Mesenteric fat pad (tissue), 1 donor: ENCODE measurements at places on chromosomes 2 and 18. TPM values are rescaled to one million over a fixed set of nuclear protein-coding genes. Genes with fewer than 3 reads are reported as not detected.

The LOXL3 gene
- 8.2 TPM for total RNA-seq

The MALT1 gene
- 17.3 TPM for total RNA-seq

The C2orf72 gene
- not detected for total RNA-seq

The SDC1 gene
- total RNA-seq, result 2.3 TPM

The CYP27C1 gene
- total RNA-seq, result 1.1 TPM

The AP1S3 gene
- 0.61 TPM for total RNA-seq

The AOX1 gene
- 220 TPM for total RNA-seq

DNA sequence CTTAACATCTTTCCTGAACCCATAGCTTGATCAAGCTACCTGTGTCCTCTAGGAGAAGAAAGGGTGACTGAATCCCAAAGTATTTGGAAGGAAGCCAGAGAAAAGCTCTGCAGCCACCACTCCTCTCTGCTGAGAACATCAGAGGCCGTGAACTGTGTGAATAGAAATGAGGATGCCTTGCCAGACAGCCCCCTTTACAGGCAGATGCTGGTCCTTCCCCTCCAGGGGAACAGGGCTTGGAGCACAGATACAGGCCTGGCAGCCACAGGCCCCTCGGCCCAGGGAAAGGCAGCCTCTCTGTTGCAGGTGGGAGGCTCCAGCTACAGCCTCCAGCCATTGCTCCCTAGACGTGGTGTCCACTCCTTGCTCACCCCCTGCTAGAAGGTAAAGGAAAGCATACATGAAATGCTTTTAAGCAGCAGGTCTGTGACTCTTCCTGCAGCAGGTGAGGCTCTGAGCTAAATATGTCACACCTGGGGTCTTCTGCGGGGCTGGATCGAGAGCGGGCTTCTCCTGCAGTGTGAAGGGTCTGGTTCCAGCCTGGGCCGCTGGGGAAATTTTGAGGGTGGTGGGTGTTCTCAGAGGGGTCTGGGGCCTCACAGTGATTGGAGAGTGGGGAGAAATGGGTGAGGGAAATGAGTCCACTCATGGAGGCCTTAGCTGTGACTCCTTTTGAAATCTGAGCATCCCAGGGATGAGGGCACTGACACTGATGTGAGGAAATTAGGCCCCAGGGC lies 234.0 kb downstream of the KLHL29 start:
- no peak for DNase-seq

DNA sequence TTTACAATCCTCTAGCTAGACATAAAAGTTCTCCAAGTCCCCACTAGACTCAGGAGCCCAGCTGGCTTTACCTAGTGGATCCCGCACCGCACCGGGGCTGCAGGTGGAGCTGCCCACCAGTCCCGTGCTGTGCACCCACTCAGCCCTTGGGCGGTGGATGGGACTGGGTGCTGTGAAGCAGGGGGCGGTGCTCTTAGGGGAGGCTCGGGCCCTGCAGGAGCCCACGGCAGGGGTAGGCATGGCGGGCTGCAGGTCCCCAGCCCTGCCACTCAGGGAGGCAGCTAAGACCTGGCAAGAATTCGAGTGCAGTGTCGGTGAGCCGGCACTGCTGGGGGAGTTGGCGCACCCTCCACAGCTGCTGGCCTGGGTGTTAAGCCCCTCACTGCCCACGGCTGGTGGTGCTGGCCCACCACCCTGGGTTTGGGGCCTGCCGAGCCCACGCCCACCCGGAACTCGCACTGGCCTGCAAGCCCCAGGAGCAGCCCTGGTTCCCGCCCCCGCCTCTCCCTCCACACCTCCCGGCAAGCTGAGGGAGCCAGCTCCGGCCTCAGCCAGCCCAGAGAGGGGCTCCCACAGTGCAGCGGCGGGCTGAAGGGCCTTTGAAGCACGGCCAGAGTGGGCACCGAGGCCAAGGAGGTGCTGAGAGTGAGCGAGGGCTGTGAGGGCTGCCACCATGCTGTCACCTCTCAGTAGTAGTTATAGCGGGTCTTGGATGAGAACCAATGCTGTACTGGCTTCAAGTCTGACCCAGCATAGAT lies 255.2 kb downstream of the CDH7 start:
- DNase-seq, result no peak

DNA sequence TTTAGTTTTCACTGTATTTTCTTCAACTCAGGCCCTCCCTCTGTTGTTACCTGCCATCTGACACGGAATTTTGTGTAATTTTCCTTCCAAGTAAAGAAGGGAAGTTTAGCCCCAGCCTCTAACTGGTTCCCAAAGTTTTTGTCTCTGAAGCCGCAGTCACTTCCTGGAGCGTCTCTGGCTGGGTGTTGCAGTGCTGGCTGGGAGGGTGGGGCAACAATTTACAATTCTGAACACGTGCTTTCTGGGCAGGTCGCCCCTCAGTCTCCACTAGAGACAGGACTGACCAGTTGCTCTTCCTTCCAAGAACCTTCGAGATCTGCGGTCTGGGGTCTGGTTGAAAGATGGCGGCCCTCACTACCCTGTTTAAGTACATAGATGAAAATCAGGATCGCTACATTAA lies 3.5 kb downstream of the CNDP2 start:
- DNase-seq, result no peak

- DNase-seq, result no peak
Measured at GRCh38 chr2:6814869-6815268, 50.8 kb downstream of the CMPK2 start.

DNA sequence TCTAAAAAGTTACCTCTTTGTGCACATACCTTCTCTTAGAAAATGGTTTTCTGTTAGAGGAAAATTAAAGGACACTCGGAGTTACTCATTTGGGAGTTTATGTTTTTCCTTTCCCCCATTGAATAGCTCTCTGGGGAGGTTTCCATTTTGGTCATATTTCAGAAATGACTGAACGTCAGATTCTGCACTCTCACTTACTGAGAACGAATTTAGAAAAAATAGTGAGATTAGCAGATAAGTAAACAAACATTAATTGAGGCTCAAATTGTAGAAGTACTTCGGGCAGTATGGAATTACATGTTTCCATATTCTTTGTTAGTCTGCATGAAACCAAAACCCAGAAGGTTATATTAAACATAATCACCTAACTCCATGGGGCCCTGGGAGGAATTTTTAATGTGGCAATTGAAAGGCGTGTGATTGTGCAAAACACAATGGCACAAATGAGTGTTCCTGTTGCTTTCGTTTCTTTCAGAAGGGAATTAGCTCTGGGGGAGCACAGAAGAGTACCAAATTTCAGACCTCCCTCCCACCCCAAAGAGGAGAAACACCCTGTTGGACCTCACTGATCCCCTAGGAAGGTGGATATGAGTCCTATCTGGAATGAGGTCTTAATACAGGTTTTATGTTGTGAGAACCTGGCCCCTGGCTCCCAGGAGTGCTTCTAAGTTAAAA lies 212.3 kb downstream of the BCL2 start:
- no peak for DNase-seq
